ENCODE measurements at places on chromosomes 5 and 9.

DNA sequence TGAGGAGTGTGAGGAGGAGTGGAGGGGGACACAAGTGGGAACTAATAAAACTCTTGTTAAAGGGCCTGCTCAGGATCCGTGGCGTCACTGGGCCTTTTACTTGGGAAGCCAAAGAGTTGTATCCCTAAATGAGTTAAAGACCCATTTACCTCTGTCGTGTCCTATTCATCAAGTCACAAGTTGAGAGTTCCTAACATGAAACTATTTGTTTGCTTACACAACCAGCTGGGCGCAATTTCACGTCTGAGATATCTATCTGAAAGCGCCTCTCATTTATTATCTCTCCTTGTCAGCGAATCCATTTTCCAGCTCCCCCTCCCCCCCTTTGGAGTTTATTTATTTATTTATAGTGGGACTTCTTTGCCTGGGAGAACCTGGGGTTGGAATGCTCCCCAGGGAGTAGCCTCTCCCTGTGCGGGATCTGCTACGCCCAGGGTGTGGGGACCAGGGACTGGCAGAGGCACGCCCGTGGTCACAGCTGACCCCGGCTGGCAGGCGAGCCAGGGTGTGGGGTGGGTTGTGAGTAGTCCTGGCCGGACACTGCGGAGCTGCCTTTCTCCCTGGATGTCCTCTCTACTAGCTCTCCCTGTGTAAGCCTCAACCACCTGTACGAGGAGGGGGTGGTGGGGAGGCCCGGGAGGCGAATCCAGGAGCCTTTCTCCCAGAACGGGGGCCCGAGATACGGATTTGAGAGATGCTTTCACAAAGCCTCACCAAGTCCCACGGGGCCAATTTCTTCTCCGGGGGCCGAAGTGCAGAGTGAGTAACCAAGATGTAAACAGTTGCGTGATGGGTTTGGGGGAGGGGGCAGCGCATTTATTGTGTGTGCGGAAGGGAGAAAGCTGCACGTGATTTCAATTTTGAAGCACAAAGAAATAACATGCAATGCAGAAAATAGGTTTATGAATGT, 15.3 kb downstream of the NR2F1 start:
- no peak for DNase-seq

DNA sequence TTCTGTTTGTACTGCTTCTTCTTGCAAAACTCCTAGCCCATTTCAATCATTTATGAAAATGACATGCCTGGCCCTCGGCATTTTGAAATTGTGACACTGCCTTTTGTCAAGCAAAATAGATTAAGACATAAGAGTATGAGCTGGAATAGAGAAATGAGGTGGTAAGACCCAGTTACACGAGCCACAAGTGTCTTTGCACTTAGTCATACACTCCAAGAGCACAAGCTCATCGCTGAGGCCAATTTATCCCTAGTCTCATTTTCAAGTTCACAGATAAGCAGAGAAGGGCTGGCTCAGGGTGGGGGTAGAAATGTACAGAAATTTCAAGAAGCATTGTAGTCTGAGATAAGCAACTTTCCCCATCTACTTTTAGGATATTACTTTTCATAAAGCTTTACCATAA, 40.6 kb upstream of the MAP1B start:
- DNase-seq: no peak

- DNase-seq: no peak
These were observed 11.8 kb upstream of the IFNW1 start for GRCh38 chr9:21153336-21154017.

- no peak for DNase-seq
These were observed 48.0 kb downstream of the RUSC2 start for GRCh38 chr9:35537913-35538312.

DNA sequence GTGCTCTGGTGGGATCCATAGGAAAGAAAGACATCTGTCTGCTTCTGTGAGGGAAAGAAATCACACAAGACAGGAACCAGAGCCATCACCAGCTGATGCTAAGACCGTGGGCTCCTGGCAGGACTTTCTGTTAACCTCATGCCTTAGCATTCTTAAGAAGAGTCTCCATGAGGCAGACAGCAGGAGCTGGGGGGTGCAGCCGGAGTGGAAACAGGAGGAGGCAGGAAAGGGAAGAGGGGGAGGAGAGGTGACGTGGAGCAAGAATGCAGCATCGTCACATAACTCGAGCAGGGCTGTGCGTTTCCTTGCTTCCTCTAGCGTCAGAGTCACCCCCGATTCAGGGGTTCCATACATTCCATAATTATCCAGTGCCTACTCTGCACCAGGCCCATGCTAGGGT, 53.6 kb downstream of the ERGIC1 start:
- DNase-seq: no peak

- no peak for DNase-seq
These were observed 129.4 kb downstream of the OLFM1 start for GRCh38 chr9:135216791-135217441.

Measured in NCI-H2107 (cell line).